ENCODE measurements at places on chromosomes 5 and 9.

DNA sequence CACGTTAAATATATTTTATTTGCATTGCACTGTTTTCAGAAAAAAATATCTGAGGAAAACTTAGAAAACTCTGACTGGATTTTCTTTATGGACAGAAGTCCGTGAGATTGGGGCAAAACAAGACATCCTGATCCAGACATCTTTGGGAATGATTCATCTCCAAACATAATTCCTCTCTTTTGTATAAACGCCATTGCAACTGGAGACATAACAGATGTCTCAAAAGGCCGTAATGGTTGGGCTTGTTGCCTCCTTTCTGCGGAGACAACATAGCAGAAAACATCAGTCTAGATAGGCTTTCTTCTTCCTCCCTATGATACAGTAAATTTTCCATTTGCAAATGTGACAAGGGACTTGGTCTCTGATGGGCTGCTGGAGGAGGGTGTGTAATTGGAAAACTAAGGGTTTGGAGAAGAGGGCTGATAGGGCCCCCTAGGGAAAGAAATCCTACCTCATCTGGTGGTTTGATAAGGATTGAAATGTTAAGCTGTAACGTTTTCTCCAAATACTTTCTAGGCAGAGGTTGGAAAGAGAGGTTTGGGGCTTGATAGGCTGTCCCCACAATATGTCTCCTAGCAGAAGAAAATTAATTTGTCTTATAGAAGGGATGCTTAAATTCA is 631.5 kb upstream of the ST8SIA4 start:
- DNase-seq: no peak

DNA sequence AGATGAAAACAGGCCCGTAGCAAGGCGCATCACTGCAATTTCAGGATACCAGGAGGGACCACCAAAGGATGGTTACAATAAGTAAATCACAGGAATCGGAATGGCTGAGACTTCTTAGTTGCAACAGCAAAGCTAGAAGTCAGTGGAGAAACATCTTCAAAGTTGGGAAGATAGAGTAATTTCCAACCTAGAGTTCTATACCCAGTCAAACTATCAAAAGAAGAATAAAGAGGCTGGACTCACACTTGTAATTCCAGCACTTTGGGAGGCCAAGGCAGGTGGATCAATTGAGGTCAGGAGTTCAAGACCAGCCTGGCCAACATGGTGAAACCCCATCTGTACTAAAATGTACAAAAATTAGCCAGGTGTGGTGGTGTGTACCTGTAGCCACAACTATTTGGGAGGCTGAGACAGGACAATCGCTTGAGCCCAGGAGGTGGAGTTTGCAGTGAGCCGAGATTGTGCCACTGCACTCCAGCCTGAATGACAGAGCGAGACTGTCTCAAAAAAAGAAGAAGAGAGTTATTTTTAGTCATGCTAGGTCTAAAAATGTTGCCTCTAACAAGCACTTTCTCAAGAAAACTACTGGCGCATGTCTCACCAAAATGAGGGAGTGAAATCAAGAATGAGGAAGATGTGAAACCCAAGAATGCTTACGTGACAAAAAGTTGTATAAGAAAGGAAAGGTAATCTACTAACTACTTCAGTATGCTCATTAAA is 267.7 kb downstream of the DENND1A start:
- no peak for DNase-seq

DNA sequence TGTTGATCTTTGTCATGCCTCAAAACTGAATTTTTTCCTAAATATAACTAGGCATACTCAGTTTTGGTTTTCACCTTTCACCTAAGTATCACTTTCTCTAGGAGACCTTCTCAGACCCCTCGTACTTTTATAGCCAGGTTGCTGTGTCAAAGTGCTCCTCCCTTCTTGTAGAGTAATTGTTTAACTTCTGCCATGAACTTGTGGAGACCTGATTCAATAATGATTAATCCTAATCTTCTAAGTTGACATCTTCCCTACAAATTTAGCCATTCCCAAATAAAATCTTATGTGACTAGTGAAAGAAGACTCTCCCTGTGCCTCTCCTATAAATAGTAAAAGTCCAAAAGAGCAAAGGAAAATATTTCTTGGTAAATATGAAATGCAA is 159.8 kb downstream of the SPATA31D1 start:
- DNase-seq: no peak

- no peak for DNase-seq
Measured at GRCh38 chr5:143582869-143583268, 179.4 kb upstream of the NR3C1 start.

GRCh38 chr5:99054972-99055371 is 126.2 kb upstream of the CHD1 start:
- no peak for DNase-seq

DNA sequence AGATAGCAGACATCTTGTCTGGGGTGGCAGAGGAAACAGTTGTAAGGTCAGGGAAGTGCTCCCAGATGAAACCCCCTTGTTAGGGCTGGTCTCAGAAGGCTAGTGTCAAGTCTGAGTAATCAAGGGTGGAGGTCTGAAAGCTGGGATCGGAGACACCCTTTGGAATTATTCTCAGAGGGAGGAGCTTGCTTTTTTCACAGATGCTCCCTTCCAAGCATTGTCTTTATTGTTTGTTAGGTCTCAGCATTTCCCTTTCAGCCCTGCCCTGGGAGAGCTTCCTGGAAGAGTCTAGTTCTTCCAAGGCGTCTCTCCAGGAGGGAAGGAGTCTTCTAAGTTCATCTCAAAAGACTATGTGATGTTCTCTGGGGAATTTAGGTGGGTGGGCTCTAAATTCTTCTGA is 3.2 kb downstream of the TEK start:
- no peak for DNase-seq

GRCh38 chr5:143213851-143214363 is 189.6 kb downstream of the NR3C1 start:
- DNase-seq: no peak

DNA sequence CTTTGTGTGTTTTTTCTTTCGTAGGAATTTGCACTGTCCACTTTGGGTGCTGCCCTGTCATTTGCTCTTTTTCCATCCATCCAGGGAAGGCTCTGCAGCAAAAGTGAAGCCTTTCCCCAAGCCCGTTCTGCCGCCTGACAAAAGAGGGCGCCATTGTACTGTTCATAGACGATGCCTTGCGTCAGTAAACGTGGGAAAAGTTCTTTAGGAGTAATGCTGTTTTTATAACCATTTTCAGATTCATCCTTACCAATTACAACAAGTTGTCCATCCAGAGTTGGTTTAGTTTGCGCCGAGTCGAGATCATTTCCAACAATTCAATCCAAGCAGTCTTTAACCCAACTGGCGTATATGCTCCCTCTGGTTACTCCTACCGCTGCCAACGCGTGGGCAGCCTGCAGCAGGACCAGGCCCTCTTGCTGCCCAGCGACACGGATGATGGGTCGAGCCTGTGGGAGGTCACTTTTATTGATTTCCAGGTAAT is 34.3 kb upstream of the RPS23 start:
- DNase-seq: peak; percentile 78

DNA sequence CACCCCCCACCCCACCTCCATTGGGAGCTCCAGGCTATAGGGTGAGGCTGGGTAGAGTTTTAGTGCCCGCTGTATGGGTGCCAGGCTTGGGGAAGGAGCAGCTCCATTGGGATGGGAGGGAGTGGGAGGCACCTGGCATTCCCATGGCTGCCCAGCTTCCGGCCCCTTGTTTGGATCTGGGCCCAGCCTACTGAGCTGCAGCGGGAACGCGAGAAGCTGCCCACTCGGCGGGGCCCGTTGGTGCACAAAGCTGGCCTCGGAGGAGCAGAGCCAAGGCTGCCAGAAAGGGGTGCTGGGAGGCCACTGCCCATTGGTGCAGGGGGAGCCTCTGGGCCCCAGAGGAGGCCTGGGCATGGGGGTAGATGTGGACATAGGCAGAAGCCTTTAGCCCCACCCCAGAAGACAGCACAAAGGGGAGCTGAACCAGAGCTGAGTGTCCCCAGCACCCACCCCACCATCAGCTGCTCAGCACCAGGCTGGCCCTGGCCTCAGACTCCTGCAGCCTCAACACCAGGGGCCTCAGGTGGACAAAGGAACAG is 4.4 kb downstream of the LCN9 start:
- DNase-seq: no peak

DNA sequence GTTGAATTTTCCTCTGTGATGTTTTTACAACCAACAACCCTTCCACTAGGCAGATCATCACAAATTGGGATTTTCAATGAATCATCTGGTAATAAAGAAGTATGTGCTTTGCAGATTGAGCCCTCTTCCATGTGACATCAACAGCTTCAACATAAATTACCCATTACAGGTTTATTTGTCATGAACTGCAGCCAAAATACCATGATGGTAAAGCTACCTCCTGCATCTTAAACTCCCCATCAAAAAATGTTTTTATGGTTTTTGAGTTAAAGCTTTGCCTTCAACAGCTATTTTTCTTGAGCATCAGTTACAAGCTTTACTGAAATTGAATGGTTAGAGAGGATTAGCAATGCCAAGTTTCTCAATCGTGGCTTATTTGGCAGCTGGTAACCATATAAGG is 211.4 kb upstream of the TUSC1 start:
- DNase-seq: no peak

- no peak for DNase-seq
Measured at GRCh38 chr5:86118542-86118941, 499.2 kb upstream of the COX7C start.

DNA sequence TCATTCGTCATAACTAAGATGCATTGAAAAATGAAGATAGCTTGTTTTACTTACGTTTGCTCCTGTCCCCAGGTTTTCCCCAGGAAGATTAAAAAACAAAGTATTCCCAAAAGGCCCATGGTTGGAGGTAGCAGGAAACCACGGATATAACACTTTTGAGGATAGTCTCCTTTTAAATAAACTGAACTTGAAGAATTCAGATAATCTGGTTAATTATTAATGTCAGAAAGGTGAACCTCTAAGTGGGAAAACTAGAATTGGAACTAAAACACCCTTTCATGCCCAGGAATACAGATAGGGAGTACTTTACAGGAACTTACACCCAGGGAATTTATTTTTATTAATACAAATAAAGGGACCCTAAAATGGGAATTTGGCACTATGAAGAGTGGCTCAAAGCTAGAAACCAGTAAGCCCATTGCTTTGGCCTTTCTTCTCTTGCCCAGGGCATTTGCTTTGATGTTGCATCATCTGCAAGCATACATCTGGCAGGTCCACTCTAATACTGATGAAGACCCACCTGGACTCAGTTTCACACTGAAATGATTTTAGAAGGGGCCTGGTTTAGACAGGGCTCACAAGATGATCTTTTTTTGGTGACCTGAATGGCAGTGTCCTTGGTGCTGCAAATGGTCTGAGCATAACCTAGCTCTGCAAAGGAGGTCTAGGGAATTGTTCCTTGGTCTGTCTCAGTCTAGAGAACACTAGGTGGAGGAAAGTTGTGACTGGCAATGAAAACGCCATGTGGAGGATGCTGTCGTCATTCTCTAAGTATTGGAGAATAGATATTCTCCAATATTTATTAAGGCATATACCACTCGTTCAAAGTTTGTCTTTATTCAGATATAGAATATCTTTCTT is at the start of gene C5:
Gene C5, minus strand, starts transcription at position 148 of the 861 bp plus-strand sequence. Its CDS starts 29 bp downstream, at position 119.
- DNase-seq: no peak

DNA sequence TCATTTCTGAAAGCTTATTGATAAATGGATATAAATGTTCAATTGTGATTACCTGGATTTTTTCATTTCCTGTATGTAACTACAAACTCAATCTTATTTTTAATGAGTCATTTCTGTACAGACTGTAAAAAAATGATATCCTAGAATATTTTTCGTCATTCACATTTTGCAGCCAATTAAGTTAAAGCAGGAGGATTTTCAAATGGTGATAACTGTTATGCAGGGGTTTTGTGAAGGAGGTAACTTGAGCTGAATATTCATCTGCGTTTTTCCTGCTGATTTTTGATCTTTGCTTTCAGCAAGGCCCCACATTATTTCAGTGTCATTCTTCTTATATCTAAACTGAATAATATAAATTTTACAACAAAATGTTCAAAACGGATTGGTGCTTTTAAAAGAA is 74.1 kb downstream of the SLF1 start:
- no peak for DNase-seq

DNA sequence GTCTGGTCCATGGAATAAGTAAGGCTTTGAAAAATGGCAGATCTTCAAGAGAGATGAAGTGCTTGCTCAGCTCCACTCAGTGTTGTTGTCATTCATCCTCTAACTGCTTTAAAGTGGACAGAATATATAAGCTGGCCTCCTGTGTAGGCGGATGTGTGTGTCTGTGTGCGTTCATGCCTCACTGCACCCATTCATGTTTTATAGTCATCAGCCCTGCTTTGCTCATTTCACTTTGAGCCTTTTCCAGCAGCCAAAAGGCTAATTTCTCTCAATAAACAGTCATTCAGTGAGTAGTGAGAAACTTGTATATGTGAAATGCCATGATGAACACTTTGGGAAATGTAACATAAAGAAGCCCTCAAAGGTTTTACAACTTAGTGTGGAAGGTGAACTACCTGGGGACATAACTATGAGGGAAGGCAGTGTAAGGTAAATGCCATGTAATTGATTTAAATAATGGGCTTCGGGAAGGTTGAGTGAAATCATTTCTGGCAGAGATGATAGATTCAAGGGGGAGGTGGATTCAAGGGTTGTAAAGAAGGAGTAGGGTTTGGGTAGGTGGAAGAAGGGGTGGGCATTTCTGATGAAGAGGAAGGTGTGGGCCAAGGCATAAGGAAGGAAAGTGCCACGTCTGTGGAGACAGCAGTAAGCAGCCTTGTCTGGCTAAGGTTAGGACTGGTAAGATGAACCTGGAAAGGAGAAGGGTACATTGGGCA is 15.7 kb downstream of the TTC23L start:
- no peak for DNase-seq

DNA sequence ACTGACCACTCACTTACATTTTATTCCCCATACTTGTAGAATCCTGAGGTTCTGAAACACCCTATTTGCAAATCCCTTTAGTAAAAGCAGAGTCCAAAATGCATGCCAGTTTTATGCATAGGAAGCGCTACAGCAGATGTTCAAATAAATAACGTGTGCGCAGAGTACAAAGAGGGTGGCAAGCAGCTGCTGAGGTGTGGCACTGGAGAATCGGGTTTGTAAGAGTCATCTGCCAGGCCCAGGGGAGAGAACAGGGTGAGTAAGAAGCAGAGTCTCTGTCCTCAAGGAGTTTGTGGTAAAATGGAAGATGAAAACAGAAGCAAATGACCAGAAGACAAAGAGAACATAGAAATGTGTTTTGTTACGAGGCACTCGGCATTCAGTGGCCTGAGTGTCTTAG is 288.8 kb downstream of the GLIS3 start:
- DNase-seq: no peak

DNA sequence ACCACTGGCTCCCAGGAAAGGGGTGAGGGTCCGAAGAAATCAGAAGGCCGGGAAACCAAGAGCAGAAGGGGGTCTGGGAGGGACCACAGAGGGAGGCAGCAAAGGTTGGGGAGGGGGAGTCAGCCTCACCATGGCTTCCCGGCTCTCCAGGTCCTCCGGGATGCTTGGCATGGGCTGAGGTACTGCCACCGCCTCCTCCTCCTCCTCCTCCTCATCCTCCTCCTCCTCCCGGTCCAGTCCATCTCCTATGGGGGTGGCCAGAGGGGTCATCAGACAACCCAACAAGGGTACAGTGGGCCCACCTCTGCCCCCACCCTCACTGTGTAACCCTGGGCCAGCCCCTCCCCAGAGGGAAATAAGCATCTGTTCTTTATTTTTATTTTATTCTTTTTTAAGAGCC is 17.5 kb downstream of the GOLGA2 start:
- DNase-seq: no peak

Measured in right atrium auricular region (tissue), 2 donors.